NB4 (cell line): ENCODE measurements at places on chromosomes 11 and 22.

DNA sequence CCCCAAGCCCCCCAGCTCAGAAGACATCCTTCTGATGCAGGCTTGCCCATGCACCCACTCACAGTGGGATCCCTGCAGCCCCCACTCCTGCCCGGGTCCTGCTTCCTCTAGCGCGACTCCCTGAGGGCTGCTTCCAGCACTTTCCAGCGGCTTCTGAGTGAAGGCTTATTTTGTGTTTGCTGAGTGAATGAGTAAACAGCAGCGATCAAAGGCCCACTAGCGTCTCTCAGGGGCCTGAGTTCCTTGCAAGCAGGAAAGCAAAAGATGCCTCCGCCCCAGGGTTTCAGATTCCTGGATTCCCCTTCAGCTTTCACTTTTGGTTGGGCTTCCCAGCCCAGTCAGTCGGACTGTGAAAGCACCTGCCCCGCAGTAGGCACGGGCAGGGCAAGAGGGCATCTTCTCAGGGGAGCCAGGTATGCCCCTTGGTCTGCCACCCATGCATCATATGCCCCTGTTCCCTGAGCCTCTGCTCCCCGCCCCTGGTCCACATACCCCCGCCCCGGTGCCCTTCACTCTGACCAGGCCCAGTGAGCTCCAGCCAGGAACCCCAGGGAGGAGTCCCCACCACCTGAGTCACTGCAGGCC, 9.2 kb downstream of the FADD start:
- DNase-seq, result no peak

DNA sequence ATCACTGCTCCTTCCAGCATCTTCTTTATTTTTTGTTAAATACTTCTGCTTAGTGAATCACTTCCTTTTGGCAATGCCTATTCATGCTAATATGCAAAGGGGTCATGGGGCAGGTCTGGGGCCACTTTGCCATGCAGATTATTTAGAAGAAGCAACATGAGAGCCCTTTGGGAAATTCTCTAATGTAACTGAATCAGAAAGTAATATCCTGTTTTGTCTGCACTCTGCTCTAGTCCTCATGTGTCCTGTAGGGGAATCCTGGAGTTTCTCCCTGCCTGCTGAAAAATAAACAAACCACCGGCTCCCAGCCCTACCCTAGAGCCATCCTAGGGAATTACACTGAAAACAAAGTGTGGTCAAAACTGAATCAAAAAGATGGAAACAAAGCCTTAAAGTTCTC, 176.5 kb upstream of the POU2AF2 start:
- DNase-seq, result no peak

GRCh38 chr11:27820249-27820648, 120.0 kb upstream of the BDNF start:
- DNase-seq, result no peak

DNA sequence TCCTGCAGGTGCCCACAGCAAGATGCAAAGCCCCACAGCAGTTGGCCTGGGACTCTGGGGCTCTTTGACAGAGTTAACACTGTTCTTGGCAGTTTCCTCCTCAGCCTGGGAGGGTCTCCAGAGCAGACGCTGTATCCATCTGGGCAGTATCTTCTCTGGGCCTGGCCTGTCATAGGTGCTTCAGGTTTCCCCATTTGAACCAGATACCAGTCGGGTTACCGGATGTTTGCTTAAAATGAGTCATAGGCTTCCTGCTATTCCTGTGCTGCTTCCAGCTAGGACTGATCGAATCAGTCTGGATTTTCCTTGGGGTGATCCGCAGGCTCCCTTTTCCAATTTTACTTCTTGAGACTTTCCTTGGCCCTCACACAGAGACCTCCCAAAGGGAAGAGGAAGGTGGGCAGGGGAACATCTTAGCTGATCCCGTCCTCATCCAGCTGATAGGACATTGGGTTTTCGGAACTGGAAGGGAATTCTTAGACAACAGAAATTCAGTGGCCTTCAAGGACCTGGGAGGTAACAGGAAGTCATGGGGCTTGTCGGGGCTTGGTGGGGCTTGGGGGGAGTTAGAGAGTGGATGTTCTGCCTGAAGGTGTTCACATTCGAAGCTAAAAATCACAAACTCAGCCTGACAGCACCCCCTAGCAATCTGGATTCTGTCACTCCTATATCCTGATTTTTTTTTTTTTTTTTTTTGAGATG, 2.4 kb upstream of the RANGAP1 start:
- no peak for DNase-seq
